A549 (cell line): ENCODE measurements at places on chromosomes 3 and 15.

DNA sequence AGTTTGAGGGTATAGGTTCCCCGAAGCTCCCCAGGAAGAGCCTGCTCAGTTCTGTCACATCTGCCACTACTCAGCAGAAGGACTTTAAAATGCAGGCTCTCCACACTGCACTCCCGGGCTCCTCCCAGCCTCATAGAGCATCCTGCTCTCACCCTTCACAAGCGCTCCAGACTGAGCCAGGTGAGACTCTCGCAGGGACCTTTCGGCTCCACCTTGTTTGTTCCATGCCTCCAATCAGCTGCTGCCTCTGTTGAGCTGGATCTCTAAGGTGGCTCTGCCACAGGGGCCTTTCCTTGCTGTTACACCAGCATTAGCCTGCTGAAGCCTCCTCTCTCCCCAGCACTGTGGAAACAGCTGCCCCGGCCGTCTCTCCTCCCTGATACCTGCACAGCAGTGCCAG lies 56.1 kb downstream of the SLCO3A1 start:
- DNase-seq = no peak

- DNase-seq = peak; percentile 19
Measured at GRCh38 chr3:14988988-14989394, 41.6 kb downstream of the NR2C2 start.

DNA sequence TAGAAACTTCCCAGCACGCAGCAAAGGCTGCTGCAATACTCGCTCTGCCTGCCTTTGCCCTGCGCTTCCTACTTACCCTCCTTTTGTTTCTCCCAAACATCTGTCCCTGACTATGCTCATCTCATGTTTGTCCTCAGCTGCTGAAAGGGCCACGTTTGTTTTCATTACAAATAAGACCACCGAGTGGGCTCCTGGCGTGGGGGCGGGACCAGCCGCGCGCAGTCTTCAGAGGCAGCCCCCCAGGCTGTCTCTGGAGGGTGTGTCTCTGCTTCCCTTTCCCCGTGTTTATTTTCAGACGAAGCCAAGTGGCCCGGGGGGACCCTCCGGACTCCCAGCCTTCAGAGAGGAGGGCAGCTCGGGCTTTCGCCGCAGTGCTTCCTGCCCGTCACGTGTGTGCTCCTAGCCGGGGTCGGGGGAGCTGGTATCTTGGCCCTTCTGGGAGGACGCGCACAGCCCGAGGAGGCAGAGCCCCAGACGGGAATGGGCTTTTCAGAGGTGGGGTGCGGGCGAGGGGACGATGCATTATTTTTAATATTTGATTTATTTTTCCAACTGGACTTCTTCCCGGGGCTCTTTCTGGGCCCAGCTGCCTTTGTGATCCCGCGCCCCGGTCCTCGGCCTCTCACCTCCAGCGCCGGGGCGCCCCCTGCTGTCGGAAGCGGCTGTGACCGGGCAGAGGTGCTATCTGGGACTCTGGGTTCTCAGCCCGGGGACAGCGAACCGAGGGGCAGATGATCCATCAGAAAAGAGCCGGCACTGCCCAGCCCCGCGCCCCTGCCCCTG lies 70.0 kb upstream of the CGNL1 start:
- peak; percentile 96 for DNase-seq

DNA sequence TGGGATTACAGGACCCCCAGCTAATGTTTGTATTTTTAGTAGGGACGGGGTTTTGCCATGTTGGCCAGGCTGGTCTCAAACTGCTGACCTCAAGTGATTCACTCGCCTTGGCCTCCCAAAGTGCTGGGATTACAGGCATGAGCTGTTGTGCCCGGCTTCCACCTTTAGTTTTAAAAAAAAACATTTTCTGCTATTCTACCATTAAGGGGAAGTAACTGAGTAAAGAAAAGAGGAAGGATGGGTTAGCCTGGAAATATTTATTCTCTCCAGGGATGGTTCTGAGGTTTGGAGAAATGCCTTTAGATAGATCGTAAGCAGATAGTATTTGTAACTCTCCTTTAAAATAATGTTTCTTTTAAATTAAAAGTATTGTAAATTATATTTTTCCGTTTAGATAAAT lies 3.1 kb downstream of the AP4E1 start:
- DNase-seq = no peak

DNA sequence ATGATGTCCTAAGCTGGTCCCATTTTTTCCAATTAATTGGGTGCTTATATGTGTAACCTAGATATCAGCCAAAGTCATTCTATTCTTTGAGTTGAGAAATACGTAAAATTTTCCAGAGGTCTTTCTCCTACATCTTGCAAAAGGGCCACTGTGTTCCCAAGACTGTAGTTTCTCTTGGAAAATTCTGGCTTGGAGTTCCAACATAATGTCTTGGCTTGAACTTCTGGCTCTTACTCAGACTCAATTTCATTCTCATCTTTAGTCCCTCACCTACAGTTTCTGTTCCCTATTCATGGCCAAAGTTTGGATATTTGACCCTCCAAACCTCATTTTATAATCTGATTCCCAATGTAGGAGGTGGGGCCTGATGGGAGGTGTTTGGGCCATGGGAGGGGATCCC lies 201.4 kb upstream of the ARHGEF26 start:
- DNase-seq = no peak

DNA sequence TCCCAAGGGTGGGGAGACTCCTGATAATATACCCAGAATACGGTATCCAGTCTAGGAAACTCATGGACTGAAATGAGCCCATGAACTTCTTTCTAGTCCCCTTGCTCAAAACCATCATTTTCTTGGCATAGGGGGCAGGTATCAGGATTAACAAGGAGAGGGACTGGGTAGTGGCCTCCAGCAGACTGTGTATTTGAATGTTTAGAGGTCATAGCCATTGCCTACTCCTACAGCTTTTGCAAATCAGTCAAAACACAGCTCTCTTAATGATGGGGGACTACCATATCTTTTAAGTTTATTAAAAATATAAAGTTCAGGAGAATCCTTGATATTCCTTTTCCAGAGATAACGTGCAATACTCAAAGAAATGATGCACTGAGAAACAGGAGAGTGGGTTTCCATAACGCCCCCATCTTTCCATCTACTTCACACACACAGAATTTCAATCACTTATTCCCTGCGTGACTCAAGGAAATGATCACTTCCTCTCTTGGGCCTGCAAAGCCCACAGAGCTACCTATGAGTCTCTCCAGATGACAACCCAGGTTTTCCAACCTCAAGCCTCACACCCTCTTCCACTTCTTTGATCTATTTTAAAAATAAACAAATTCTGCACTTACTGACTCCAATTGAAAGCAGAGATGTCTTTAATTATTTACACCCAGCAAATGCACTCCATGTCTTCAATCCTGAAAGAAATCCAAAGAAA lies 584.0 kb upstream of the LMCD1 start:
- no peak for DNase-seq

DNA sequence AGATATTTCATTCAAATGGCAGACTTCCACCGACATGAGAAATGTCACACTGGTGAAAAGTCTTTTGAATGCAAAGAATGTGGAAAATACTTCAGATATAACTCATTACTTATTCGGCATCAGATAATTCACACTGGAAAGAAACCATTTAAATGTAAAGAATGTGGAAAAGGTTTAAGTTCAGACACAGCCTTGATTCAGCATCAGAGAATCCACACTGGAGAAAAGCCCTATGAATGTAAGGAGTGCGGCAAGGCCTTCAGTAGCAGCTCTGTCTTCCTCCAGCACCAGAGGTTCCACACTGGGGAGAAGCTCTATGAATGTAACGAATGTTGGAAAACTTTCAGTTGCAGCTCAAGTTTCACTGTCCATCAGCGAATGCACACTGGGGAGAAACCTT lies 8.6 kb upstream of the ZNF621 start:
- no peak for DNase-seq

DNA sequence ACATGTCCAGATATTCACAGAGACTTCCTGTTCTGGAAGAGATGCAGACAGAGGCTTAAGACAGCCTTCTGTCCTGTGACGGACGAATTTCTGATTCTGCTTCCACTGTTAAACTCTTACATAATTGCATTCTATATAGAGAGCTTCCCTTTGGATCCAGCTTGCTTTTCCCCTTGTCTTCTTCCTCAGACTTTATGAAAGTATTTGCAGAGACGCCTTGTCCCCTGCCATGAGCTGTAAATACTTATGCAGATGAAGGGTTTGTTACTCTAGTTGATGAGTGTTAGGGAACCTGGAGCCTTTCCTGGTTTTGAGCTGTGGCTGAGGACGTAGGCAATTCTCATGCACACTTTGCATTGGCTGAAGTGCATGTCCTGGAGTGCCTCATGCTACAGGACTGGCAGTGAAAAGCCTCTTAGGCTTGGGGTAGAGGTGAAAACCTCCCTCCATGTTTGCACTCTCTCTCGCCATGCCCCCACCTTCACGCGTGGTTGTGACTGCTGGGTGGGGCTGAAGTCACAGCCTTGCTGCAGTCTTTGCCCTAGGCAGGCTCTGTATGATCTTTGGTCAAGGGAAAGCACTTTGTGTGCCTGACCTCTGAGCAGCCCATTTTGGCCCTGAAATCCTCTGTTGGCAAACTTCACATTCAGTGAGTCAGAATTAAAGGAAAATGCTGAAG lies 286.6 kb downstream of the PTPRG start:
- DNase-seq = no peak

DNA sequence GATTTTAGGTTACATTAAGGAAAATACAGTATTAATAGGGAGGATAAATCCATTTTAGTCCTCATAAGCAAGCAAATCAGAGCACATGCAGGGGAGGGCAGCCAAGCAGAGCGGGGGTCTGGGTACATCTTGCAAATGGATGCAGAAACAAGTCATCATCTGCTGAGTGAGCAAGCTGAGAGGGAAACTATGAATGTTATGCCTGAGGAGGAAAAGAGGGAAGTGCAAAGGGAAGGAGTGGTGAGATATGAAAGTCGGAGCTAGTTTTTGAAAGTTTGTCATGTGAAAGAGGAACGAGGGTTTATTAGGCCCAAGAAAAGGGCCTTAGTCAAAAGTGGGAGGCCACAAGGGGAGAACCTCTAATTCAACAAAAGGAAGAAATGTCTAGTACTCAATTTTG lies 15.4 kb downstream of the PTX3 start:
- DNase-seq = no peak

- DNase-seq = no peak
Measured at GRCh38 chr3:8371960-8372463, 129.6 kb upstream of the LMCD1 start.

DNA sequence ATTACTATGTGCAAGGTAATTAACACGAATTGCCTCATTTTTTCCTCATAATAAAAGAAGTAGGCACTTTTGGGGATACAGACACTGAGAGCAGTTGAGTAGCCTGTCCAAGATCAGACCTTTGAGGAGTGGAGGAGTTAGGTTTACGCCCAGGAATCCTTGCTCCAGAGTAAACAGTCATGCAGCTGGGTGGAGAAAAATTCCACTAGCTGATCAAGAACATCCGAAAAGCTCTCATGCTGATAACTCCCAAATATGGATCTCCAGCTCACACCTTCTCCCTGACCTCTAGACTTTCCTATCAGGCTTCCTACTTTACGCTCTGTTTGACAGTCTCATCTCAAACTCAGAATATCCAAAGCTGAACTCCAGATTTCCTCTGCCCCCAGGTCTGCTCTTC lies 53.3 kb downstream of the ST6GAL1 start:
- no peak for DNase-seq

DNA sequence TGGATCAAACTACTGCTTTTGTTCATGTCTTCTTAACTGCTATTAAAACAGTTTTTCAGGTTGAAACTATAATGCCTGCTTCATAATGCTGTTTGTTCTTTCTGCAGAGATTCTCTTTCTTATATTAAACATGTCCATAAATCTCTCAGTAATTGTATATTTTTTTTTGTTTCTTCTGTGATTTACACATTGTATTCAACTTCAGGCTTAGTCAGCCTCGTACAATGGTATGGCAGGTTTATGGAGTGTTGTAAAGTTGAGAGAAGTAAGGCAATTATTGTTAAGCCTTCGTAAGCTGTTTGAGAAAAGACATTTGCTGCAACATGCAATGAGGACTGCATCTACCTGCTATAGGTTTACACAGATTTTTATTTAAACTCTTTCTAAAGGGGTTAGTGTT lies 977.1 kb downstream of the DIPK2A start:
- no peak for DNase-seq

GRCh38 chr15:64426845-64427465 lies 33.4 kb upstream of the ZNF609 start:
- no peak for DNase-seq

DNA sequence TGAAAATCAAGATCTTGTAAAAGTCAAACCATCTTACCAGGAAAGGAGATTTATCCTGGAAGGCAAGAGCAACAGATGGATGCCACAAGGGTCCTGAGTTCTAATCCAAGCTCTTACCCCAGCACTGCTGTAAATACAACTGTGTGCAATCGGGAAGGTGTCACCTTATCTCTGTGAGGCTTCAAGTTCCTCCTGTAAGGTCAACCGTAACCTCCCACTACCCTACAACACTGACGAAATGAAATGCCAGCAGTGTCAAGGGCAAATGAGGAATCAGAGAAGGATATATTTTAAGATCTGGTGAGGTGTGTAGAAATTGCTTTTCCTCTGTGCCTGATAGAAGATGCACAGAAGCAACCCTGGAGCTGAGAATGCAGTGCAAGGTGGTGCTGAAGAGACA lies 207.8 kb downstream of the NTRK3 start:
- no peak for DNase-seq

DNA sequence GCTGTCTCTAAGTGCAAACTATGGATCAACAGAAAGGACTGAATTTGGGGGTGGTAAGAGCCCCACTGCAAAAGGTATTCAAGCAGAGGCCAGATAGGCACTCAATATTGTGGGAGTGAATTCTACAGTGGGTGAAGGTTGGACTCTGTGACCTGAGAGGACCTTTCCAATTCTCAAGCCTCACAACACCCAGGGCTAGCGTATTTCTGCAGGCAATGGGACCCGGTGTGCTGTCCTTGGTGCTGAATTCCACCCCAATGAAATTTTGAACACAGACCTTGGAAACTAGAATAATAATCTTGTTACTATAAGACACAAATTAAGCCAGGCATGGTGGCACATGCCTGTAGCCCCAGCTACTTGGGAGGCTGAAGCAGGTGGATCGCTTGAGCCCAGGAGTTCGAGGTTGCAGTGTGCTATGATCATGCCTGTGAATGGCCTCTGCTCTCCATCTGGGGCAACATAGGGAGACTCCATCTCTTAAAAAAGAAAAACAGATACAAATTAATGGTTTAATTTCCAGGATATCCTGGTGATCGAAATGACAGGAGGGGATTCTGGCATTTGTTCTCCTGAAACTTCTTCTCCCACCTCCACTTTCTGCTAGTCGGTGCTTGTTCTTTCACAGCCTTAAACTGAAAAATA lies 135.4 kb downstream of the RAB11A start:
- peak; percentile 26 for DNase-seq

GRCh38 chr3:104137116-104137515 lies 1229.6 kb upstream of the ALCAM start:
- no peak for DNase-seq
